Left ventricle myocardium inferior (tissue), 1 donor: ENCODE measurements at places on chromosomes 6 and 20.

- H3K27me3 ChIP-seq, result no peaks in the 10 kb centered on the region
- H3K27ac ChIP-seq, result peak overlapping the region; percentile 98
- no peak for DNase-seq
- peak overlapping the region; percentile 93 for H3K4me3 ChIP-seq
Observed at GRCh38 chr6:70668499-70668812, 773 bp downstream of the SMAP1 start.

DNA sequence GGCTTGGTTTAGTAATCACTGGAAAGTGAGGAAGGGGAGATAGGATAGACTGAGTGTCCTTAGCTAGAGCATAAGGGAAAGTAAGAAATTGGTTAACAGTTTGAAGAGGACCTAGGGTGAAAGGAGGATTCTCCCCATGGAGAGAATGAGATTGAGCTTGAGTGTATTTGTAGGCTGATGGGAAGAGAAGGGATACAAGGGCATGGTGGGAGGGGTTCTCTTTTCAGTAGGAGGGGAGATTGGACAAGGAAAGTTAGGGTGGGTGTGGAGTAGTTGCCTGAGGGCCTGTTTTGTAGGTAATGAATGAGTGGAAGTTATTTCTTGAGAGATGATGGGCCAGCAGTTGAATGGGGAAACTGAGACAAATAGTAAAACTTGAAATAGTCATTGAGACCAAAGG lies 1.9 kb downstream of the TRMT11 start:
- H3K4me1 ChIP-seq, result peaks cover 35% of the 10 kb centered on the region
- H3K4me3 ChIP-seq, result no peak overlapping the region
- no peak for DNase-seq
- H3K27ac ChIP-seq, result no peak overlapping the region

- H3K27ac ChIP-seq, result no peak overlapping the region
- no peaks in the 10 kb centered on the region for H3K36me3 ChIP-seq
- DNase-seq, result no peak
- H3K4me1 ChIP-seq, result no peaks in the 10 kb centered on the region
Observed at GRCh38 chr20:46954490-46955038, 59.9 kb downstream of the EYA2 start.

GRCh38 chr6:64054861-64055260 lies 419.3 kb downstream of the PHF3 start:
- no peaks in the 10 kb centered on the region for H3K36me3 ChIP-seq
- H3K4me1 ChIP-seq, result no peaks in the 10 kb centered on the region
- no peak overlapping the region for H3K27ac ChIP-seq
- H3K4me3 ChIP-seq, result no peak overlapping the region

DNA sequence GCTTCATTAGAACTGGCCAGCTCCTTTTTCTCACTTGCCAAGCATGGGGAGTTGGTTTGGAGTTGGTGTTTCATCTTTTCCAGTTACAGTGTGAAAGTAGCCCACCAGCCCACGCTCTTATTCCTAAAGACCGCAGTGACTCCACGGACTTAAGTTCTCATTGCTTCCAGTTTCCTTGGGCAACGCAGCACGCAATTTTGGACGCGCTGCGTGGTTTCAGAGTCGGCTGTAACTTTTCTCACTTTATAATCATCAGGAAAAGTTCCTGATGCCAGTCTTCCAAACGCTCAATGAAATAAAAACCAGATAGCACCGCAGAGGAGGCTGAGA lies 381 bp upstream of the PEX7 start:
- H3K27me3 ChIP-seq, result no peaks in the 10 kb centered on the region
- DNase-seq, result no peak
- peak overlapping the region; percentile 80 for H3K4me3 ChIP-seq
- H3K4me1 ChIP-seq, result peaks cover 49% of the 10 kb centered on the region
- peak overlapping the region; percentile 97 for H3K27ac ChIP-seq
- H3K36me3 ChIP-seq, result peaks cover 7% of the 10 kb centered on the region

GRCh38 chr20:3753098-3753497 lies 14.5 kb downstream of the ADISSP start:
- peaks cover 31% of the 10 kb centered on the region for H3K36me3 ChIP-seq
- H3K4me3 ChIP-seq, result no peak overlapping the region
- peak overlapping the region; percentile 61 for H3K27ac ChIP-seq
- peaks cover 66% of the 10 kb centered on the region for H3K4me1 ChIP-seq
- H3K27me3 ChIP-seq, result peaks cover 28% of the 10 kb centered on the region

- H3K27me3 ChIP-seq, result peaks cover 91% of the 10 kb centered on the region
- H3K36me3 ChIP-seq, result no peaks in the 10 kb centered on the region
- H3K4me1 ChIP-seq, result no peaks in the 10 kb centered on the region
- H3K4me3 ChIP-seq, result no peak overlapping the region
- no peak for DNase-seq
Observed at GRCh38 chr20:59235226-59235625, 65.2 kb upstream of the EDN3 start.

- no peaks in the 10 kb centered on the region for H3K36me3 ChIP-seq
- DNase-seq, result no peak
- H3K4me3 ChIP-seq, result no peak overlapping the region
- H3K27ac ChIP-seq, result no peak overlapping the region
- H3K4me1 ChIP-seq, result peaks cover 18% of the 10 kb centered on the region
Observed at GRCh38 chr6:1868561-1869261, 259.0 kb downstream of the FOXC1 start.

- no peak for DNase-seq
- H3K4me3 ChIP-seq, result no peak overlapping the region
- H3K36me3 ChIP-seq, result no peaks in the 10 kb centered on the region
Observed at GRCh38 chr20:615514-615913, 5.4 kb upstream of the TCF15 start.

- H3K36me3 ChIP-seq, result no peaks in the 10 kb centered on the region
- no peaks in the 10 kb centered on the region for H3K4me1 ChIP-seq
- DNase-seq, result no peak
- H3K27me3 ChIP-seq, result no peaks in the 10 kb centered on the region
- no peak overlapping the region for H3K4me3 ChIP-seq
Observed at GRCh38 chr6:80932359-80932758, 820.1 kb downstream of the TENT5A start.

DNA sequence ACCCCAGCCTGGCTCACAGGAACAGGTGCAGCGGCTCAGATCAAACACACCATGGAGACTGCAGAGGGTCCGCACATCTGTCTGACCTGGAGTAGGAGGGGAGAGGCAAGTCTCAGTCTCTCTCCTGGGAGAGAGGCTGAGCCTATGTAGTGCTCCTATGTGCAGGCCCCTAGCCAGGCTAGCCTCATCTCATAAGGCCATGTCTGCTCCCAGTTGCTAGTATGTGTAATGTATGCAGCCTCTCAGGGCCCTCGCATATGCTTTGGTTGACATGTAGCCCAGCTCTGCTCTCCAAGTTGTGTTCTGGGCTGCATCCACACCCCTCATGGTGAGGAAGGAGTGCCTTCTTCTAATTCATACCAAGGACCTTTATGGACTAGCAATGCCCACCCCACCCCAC lies 11.8 kb downstream of the TNXB start:
- H3K27me3 ChIP-seq, result peaks cover 28% of the 10 kb centered on the region
- peaks cover 43% of the 10 kb centered on the region for H3K36me3 ChIP-seq
- H3K27ac ChIP-seq, result no peak overlapping the region
- DNase-seq, result no peak

GRCh38 chr6:143754204-143754603 lies 76.4 kb downstream of the PHACTR2 start:
- H3K4me3 ChIP-seq, result no peak overlapping the region
- peaks cover 25% of the 10 kb centered on the region for H3K36me3 ChIP-seq
- H3K27ac ChIP-seq, result no peak overlapping the region
- H3K27me3 ChIP-seq, result no peaks in the 10 kb centered on the region
- DNase-seq, result no peak

GRCh38 chr6:136647363-136647852 lies 97.2 kb upstream of the MAP7 start:
- H3K36me3 ChIP-seq, result no peaks in the 10 kb centered on the region
- DNase-seq, result no peak
- H3K4me3 ChIP-seq, result no peak overlapping the region

DNA sequence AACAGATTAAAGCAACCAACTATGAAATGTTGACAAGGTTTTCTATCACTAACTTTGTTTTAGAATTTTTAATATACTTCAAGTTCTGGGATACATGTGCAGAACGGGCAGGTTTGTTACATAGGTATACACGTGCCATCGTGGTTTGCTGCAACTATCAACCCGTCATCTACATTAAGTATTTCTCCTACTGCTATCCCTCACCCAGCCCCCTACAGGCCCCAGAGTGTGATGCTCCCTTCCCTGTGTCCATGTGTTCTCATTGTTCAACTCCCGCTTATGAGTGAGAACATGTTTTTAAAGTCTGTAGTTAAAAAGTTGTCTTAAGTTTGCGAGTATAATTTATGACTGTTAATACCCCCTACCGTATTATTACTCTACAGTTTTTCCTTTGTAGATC lies 844.3 kb upstream of the MANEA start:
- H3K27me3 ChIP-seq, result no peaks in the 10 kb centered on the region
- no peaks in the 10 kb centered on the region for H3K4me1 ChIP-seq
- no peak for DNase-seq
- no peak overlapping the region for H3K27ac ChIP-seq
